Activated CD4-positive, alpha-beta T cell treated with anti-CD3 and anti-CD28 coated beads for 36 hours (primary cell): ENCODE measurements at places on chromosomes 3 and 15.
A peak's percentile ranks its signal among the peaks of the same experiment; 100 is the strongest.

GRCh38 chr15:99967841-99968371 lies 234.7 kb upstream of the LYSMD4 start:
- no peak for DNase-seq

- DNase-seq = peak; percentile 11
Measured at GRCh38 chr3:185207931-185208746, 45.7 kb downstream of the EHHADH start.

DNA sequence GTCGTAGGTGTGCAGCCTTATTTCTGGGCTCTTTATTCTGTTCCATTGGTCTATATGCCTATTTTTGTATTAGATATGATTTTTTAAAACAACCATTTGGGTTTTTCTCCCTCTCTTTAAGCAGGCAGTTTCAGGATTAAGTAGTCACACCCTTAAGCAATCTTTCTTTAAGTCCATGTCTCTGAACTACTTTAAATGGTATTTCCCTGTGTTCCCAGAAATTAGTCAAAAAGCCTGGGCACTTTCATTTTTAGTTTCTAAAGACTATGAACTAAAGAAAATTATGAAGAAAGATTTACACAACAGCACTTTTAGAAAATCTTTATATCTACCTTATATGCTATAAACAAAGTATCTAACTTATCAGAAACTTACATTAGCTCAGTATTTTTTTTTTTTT lies 110.3 kb downstream of the FAIM start:
- no peak for DNase-seq

GRCh38 chr15:64134345-64134829 lies 17.1 kb upstream of the SNX22 start:
- DNase-seq = no peak

DNA sequence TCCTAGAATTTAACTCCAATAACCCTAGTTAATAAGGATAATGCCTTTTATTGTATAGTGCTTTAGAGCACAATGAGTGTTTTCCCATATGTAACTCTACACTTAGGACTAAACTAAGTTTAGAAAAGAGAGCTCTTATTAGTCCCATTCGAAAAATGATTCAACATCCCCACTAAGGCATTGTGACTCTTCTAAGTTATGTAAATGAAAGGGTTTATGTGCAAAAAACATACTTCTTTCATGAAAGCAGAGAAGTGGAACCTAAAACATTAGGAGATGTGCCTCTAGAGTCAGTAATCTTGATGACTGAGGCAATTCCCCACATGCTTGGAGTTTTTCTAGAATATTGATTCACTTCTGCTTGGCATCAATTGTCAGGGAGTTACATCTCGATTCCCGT lies 344.1 kb upstream of the ZNF717 start:
- no peak for DNase-seq

GRCh38 chr3:150249779-150250470 lies 158.2 kb upstream of the TSC22D2 start:
- no peak for DNase-seq

- DNase-seq = peak; percentile 38
Measured at GRCh38 chr15:22949074-22949547, 31.1 kb downstream of the CYFIP1 start.

- DNase-seq = no peak
Measured at GRCh38 chr15:95401587-95401986, 928.9 kb upstream of the NR2F2 start.

DNA sequence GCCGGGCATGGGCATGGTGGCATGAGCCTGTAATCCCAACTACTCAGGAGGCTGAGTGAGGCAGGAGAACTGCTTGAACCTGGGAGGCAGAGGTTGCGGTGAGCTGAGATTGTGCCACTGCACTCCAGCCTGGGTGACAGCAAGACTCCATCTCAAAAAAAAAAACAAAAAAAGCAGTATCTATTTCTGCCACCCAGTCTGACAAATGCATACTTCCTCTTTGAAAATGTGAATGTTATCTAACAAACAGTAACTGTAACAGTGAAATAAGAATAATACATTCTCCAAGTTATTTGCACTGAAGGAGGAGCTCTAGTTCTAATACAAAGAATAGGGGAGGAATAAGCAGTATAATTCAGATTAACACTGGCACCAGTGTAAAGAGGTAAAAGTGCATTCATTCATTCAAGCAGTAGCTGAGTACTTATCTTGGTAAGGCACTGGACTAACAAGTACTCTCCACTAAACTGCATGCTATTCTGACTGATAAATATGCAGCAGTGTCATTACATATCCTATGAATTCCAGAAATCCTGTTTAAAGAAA lies 12.9 kb downstream of the VPS13C start:
- no peak for DNase-seq

DNA sequence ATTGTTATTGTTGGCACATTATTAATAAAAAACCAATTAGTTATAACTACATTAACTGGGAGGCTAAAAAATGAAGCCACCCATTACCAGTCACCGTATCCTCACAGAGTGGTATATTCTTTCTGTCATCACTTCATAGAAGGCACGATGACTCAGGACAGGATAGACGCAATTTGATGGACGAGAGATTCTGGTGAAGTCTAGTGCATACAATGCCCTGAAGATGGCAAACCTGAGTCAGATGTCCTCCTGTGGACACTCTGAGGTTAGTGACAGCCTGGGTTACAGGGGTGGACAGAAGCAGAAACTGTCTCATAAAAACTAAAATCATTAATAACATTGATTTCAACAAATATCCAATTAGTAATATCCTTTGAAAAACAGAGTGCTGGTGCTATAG lies 150.3 kb downstream of the SLC9A9 start:
- DNase-seq = no peak
